HT1080 (cell line): ENCODE measurements at places on chromosomes 7 and 10. TPM values are rescaled to one million over a fixed set of nuclear protein-coding genes. Genes with fewer than 3 reads are reported as not detected.

The STK17A gene
- 64.7 and 69.8 TPM in 2 replicates for total RNA-seq

The UCN3 gene
- total RNA-seq, result not detected in 2 replicates

The SNCG gene
- total RNA-seq, result 3.9 and 7.2 TPM in 2 replicates

The ARHGEF35 gene
- total RNA-seq, result 0.11 TPM in 1 of 2 replicates, not detected in the other

The NXPH1 gene
- not detected in 2 replicates for total RNA-seq

The MAGI2 gene
- 0.39 and 0.84 TPM in 2 replicates for total RNA-seq

The ADAM22 gene
- 5.9 and 7.0 TPM in 2 replicates for total RNA-seq

The PRKAR2B gene
- total RNA-seq, result 11.8 and 14.7 TPM in 2 replicates

The PTPRN2 gene
- total RNA-seq, result 0.31 TPM in 1 of 2 replicates, not detected in the other

The KLF14 gene
- total RNA-seq, result 0.16 and 0.20 TPM in 2 replicates

The CFTR gene
- not detected in 2 replicates for total RNA-seq

The PDK4 gene
- not detected in 2 replicates for total RNA-seq

The OR6B1 gene
- not detected in 2 replicates for total RNA-seq

The CUBN gene
- total RNA-seq, result 0.90 and 1.3 TPM in 2 replicates

The SEMA3E gene
- total RNA-seq, result not detected in 2 replicates

The SEC61G gene
- total RNA-seq, result 184 and 236 TPM in 2 replicates

The ADAM12 gene
- total RNA-seq, result 0.50 and 1.7 TPM in 2 replicates

The IFRD1 gene
- total RNA-seq, result 33.7 and 35.7 TPM in 2 replicates

The SFRP4 gene
- 0.03 TPM in 1 of 2 replicates, not detected in the other for total RNA-seq

The EIF5AL1 gene
- 0.94 and 1.0 TPM in 2 replicates for total RNA-seq

The METTL27 gene
- 14.4 and 22.2 TPM in 2 replicates for total RNA-seq

The NDUFB2 gene
- 165 and 247 TPM in 2 replicates for total RNA-seq

The GNA12 gene
- total RNA-seq, result 10.1 and 25.1 TPM in 2 replicates

The VTI1A gene
- 17.7 and 19.5 TPM in 2 replicates for total RNA-seq
